Activated CD8-positive, alpha-beta memory T cell treated with anti-CD3 and anti-CD28 coated beads for 1 hour (primary cell): ENCODE measurements at places on chromosomes 1 and 21.

DNA sequence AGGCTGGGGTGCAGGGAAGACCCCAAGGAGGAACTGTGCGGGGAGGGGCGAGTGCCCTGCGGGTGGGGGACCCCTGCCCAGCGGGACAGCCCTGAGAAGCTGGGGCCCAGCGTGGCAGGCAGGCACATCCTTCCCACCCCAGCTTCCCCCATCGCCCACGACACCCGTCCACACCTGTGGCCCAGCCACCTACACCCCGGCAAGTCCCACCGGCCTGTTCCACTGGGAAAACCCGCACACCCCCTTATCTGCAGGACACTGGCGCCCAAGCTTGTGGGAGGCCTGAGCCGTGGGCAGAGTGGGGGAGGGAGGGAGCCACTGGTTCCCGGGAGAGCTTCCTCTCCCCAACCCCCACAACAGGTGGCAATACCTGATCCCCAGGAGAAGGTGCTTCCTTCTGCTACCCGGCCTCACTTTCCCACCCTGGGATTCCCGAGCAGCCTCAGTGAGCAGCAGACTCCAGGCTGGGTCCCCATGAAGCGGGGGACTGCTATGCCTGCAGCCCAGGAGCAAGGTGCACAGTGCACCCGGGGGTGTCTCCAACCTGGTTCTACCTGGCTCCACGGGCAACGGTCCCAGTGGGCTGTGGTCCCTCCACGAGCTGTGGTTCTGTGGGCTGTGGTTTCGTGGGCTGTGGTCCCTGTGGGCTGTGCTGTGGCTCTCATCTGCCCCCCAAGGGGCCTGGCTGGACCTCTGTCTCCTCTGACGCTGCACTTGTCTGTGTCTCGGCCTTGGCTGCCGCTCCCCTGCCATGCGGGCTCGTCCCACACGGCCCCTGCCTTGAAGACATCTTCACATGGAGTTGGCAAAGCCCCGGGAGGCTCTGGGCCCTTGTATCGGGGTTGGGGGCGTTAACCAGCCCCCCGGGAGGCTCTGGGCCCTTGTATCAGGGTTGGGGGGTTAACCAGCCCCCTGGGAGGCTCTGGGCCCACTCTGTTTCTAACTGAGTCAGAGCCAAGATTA is 37.8 kb upstream of the POFUT2 start:
- no peak for DNase-seq

GRCh38 chr1:2507744-2508155 is 18.6 kb downstream of the PANK4 start:
- no peak for DNase-seq

- DNase-seq: peak; percentile 15
These were observed at the start of gene ZNF695 for GRCh38 chr1:247007511-247008405. ZNF695 (minus strand) TSS chr1:247008057; CDS start chr1:247007908, 149 bp downstream.

GRCh38 chr1:231099996-231100767 is 60.1 kb upstream of the FAM89A start:
- DNase-seq: no peak

DNA sequence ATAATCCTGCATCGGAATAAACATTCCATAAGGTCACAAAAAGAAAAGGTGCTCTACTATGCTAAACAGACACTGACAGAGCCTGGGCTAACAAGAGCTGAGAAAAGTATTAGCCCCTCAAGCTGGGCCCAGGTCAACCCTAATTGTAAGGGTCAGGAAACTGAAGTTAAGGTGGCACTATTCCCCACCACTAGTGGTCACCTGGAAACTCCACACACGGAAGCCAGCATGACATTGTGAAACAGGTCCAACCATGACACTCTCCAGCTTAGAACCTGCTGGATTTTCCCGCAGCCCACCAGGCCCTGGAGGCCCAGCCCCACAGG is 1.2 kb downstream of the PTTG1IP start:
- DNase-seq: no peak

- DNase-seq: no peak
These were observed 24.2 kb upstream of the NPPB start for GRCh38 chr1:11882814-11883538.

GRCh38 chr1:110765640-110766335 is 91.0 kb upstream of the KCNA3 start:
- DNase-seq: no peak

- no peak for DNase-seq
These were observed 217.0 kb downstream of the S1PR1 start for GRCh38 chr1:101453844-101454243.

GRCh38 chr1:21966247-21967000 is 10.4 kb upstream of the CELA3B start:
- DNase-seq: no peak

DNA sequence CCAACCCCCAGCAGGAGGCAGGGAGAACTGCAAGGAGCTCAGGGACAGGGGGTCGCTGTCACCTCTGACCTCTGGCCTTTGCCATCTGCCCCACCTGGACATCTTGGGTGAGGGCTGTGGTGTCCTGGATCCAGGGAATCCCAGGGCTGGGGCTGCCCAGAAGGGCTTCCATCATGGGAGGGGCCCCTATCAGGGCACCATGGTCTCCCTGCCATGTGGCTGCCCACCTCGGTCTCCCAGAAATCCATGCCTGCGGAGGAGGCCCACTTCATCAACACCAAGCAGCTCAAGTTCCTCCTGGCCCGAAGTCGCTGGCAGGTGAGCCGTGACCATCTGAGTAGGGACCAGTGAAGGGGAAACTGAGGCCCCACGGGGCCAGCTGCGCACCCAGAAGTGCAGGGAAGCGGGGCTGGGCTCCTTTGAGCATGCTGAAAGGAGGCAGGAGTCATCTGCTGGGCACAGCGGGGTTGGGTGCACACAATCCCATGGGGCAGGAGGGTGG is 36.1 kb downstream of the TRIM11 start:
- DNase-seq: no peak

DNA sequence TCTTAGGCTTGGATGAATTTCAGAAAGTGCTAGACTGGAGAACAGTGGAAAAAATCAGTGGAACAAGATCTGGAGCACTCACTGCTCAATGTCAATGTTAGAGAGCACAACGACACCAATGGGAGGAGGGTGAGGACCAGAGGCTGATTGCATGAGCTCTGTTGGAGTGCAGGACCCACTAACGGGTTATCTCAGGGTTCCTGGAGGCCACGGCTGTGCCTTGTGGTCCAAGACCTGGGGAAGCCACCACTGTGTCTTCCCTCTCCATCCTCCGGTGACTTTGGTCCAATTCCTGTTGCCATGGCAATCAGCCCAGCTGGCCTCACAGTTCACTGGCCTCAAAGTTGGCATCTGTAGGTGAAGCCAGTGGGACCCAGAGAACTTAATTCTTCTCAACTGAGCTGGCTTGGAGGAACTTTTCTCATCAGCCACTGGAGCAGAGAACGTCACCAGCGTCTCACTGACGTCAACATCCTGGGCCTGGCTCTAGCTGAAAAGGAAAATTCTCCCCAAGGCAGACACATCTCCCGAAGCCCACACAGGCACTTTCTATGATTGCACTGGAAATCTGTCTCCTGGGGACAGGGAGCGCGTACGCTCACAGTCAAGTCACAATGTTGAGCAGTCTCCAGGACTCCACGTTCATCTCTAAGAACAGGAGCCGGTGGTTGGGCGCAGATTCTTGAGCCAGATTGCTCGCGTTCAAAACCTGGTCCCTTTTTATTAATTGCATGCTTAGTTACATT is 21.9 kb upstream of the GPR157 start:
- no peak for DNase-seq

- DNase-seq: no peak
These were observed 35.8 kb downstream of the LHX4 start for GRCh38 chr1:180265871-180266270.

DNA sequence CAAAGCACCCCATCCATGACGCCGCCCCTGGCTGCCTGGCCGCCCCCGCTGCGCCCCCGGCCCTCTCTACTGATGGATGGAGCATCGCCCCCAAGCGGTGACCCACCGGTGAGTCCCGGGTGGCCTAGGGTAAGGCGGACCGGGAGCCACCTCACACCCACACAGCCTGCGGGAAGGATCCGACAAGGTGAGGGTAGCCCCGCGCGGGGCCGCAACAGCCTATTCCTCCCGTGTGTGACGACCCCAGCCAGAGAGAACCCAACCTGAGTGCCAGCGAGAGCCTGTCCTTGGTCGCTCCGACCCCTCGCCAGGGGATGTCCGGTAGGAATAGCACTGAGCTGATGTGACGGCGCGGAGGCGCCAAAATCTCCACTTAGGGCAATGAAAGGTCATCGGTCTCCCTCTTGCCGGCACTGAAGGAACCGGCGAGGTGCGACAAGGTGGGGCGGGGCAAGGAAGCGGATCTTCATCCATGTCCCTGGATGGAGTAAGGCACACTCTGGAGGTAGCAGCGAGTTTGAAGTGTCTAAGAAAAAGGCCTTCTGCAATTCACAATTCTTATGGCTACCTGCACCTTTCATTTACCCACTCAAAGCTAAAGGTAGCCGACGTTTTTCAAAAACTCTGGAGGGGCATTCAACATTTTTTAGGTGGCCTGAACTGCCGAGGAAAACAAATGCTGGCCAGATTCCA is 19.7 kb upstream of the CHIA start:
- no peak for DNase-seq

DNA sequence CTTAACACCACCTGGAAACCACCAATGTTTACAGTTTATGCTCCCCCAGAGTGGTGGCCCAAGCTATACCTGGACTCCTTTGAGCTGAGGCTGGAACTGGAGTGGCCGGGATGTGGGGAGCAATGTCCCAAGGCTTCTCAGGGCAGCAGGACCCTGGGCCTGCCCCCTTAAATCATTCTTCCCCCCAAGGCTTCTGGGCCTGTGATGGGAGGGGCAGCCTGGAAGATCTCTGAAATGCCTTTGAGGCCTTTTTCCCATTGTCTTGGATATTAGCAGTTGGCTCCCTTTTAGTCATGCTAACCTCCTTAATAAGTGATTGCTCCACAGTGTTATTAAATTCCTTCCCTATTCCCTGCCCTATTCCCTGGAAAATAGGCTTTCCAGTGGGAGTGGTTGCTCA is 185.8 kb downstream of the HS2ST1 start:
- no peak for DNase-seq

GRCh38 chr1:75764057-75764655 is 21.9 kb upstream of the RABGGTB start:
- DNase-seq: no peak

DNA sequence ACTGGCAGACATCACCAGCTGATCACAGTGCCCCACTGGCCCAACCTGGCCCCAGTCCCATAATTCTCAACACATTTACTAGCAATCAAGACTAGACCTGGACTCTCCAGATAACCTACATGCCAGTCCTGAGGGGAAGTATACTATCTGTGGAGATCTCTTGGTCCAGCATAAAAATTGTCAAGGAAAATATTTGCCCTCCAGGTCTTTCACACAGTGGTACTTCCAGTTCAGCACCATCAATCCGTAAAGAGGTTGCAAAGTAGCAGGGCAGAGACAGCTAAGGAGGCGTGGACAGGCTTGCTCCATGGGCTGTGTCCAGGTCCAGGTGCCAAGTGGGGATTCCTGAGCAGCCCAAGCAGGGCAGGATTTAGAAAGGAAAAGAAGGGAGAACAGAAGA is 143.6 kb upstream of the BACE2 start:
- no peak for DNase-seq

DNA sequence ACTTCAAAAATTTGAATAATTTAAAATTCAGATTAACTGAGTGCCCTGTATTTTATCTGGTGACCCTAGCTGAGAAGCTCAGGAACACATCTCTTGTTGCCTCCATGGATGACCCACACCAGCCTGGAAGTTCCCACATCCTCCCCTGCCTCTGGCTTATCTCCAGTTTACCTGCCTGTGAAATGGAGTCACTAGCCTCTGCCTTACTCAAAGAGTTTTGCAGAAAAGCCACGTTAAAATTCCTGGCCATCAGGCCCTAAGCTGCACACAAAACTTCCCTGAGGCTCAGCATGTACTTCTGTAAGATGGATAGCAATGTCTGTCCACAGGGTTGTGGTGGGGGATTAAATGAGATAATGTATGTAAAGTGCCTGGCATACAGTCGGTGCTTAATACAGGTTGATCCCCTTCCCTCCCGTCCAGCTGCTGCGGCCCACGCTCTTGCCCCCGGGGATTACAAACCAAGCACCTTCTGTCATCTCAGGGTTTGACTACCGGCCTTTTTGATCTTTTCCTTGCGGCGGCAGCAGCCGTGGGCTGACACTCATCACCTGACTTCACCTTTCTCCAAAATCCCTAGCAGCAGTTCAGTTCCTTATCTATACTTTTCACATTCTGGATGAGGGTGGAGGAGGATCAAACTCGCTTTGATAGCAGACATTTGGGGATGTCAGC is 136.5 kb downstream of the CSMD2 start:
- no peak for DNase-seq

DNA sequence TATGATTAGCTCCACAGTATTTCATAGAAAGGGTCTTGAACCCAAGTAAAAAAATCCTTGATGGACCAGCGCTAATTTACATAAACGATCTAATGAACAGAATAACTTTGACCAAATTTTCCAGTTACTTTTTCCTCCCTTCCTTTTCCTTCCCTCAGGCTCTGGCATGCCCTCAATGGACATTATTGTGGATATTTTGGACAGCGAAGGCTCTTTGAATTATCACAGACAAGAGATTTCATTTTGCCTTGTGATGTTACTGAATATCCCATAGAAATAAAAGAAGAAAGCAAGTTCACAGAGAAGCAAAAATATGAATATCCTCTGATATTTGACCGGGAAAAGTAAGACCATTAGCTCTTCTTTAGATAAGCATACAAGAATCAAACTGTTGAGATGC is 60.3 kb upstream of the EXO1 start:
- no peak for DNase-seq

GRCh38 chr1:196075621-196076020 is 532.6 kb downstream of the KCNT2 start:
- DNase-seq: no peak

DNA sequence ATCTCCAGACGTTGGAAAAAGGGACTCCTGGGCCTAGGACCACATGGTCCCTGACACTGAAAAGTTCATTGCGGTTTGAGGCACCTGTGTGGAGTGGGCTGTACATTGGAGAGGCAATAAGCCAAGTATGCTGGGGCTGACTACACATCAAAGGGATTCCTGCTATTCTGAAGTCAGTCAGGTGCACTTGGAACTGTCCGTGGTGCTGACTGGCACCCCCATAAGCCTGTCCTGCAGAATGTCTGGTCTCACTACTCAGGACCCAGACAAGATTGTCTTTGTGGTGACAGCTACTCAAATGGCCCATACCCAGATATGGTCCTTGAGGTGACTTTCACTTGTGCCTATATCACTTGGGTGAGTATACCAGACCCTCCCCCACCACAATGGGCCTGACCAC is 150.6 kb downstream of the RWDD3 start:
- no peak for DNase-seq

- no peak for DNase-seq
These were observed 4.3 kb downstream of the TMEM167B start for GRCh38 chr1:109094871-109095270.

- DNase-seq: no peak
These were observed 99.9 kb downstream of the WDR4 start for GRCh38 chr21:42779431-42779861.
